ENCODE measurements at places on chromosomes 2 and 18. TPM values are rescaled to one million over a fixed set of nuclear protein-coding genes. Genes with fewer than 3 reads are reported as not detected.
A peak's percentile ranks its signal among the peaks of the same experiment; 100 is the strongest.

The TTN gene
- total RNA-seq, result 0.91 TPM

The UCN gene
- total RNA-seq, result 0.89 TPM

The CCDC88A gene
- 10.7 TPM for total RNA-seq

The C1D gene
- total RNA-seq, result 21.4 TPM

The DOK6 gene
- not detected for total RNA-seq

The RAD51AP2 gene
- total RNA-seq, result not detected

The IL36RN gene
- not detected for total RNA-seq

The SULT1C2 gene
- not detected for total RNA-seq

The MYL1 gene
- total RNA-seq, result not detected

The UGT1A10 gene
- not detected for total RNA-seq

The IRS1 gene
- 2.6 TPM for total RNA-seq

The GALNT5 gene
- not detected for total RNA-seq

The CLIP4 gene
- total RNA-seq, result 25.1 TPM

The TUBA3E gene
- total RNA-seq, result not detected

The CFAP221 gene
- not detected for total RNA-seq

The KCNF1 gene
- total RNA-seq, result not detected

The SH3YL1 gene
- total RNA-seq, result 17.1 TPM

GRCh38 chr2:173854840-173855239, 110.3 kb downstream of the SP3 start:
- peaks cover 5% of the 10 kb centered on the region for H3K4me1 ChIP-seq
- DNase-seq, result no peak
- no peaks in the 10 kb centered on the region for H3K36me3 ChIP-seq
- H3K27ac ChIP-seq, result no peak overlapping the region
- no peak overlapping the region for H3K4me3 ChIP-seq

GRCh38 chr2:20227894-20228505, 3.1 kb upstream of the SDC1 start:
- no peaks in the 10 kb centered on the region for H3K36me3 ChIP-seq
- peaks cover 6% of the 10 kb centered on the region for H3K4me1 ChIP-seq
- no peak overlapping the region for H3K27ac ChIP-seq
- no peak overlapping the region for H3K4me3 ChIP-seq
- H3K27me3 ChIP-seq, result peaks cover 34% of the 10 kb centered on the region

- H3K27ac ChIP-seq, result no peak overlapping the region
- H3K36me3 ChIP-seq, result no peaks in the 10 kb centered on the region
- H3K4me1 ChIP-seq, result no peaks in the 10 kb centered on the region
- DNase-seq, result no peak
Measured at GRCh38 chr18:64100116-64100922, 48.6 kb downstream of the LINC00305 start.

DNA sequence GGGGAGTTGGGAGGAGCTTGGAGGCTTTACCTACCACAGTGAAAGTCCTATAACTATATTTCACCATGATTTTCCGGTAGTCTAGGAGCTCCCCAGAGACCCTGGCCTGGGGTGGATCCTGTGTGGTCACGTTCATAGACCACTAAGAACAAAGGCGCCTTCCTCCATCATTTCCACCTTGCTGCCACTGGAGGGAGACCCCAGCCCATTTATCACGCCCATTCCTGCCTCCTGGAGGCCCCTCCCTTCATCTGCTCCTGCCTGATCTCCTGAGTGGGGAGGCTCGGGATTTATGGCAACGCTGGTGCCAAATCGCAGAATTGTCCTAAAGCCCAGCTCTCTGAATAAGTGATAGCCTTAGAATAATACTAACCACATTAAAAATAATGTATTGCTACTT, 507.6 kb upstream of the SPHKAP start:
- no peaks in the 10 kb centered on the region for H3K4me1 ChIP-seq
- no peaks in the 10 kb centered on the region for H3K27me3 ChIP-seq
- H3K36me3 ChIP-seq, result no peaks in the 10 kb centered on the region

DNA sequence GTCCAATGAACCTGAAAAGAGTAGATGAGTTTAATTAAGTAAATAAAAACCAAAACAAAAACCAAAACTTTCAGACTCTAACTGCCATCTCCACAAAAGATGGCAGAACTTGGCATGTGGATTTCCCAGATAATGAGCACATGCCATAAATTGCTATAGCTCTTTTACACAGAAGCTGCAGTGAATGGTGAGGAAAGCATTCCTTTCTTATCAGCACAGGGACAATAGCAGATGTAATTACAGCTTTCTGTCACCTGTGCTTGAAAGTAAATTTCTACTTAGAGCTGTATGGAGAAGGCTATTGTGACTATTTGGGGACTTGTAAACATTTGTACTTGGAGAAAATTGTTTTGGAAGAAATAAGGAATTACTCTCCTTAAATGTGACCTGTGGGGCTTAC, 378.4 kb downstream of the RPRM start:
- no peaks in the 10 kb centered on the region for H3K36me3 ChIP-seq
- peaks cover 2% of the 10 kb centered on the region for H3K27me3 ChIP-seq
- H3K4me1 ChIP-seq, result no peaks in the 10 kb centered on the region
- DNase-seq, result no peak
- H3K4me3 ChIP-seq, result no peak overlapping the region

DNA sequence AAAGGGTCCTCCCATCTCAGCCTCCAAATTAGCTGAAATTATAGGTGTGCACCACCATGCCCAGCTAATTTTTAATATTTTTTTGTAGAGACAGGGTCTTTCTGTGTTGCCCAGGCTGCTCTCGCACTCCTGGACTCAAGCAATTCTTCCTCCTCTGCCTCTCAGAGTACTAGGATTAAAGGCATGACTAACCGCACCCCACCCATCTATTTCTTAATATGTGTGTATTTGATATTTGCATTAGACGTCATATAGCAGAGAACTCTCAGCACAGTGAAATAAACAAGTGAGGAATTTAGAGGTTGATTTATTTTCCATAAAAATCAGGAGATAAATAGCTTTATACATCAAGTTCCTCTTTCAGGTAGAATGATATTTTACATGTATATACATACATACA, 213.5 kb downstream of the FSIP2 start:
- no peaks in the 10 kb centered on the region for H3K27me3 ChIP-seq
- no peaks in the 10 kb centered on the region for H3K4me1 ChIP-seq
- peaks cover 2% of the 10 kb centered on the region for H3K36me3 ChIP-seq
- no peak for DNase-seq

DNA sequence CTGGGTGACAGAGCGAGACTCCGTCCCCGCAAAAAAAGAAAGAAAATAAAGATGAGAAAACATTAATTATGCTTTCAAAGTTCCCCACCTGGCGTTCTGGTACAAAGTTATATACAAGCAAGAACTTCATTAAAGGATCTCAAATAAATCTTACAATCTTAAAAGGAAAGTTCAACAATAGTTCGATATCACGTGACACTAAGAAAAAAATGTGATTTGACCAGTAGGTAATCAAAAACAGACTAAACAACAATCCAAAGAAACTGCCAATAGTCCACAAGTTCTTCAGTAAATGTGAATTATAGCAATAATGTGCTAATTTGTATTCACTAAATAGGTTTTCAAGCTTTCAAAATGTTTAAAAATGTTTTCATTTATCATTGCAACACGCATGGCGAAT, 130.4 kb downstream of the NRXN1 start:
- H3K27me3 ChIP-seq, result no peaks in the 10 kb centered on the region
- H3K27ac ChIP-seq, result no peak overlapping the region
- H3K36me3 ChIP-seq, result no peaks in the 10 kb centered on the region
- no peaks in the 10 kb centered on the region for H3K4me1 ChIP-seq

GRCh38 chr2:221073326-221074049, 498.6 kb downstream of the EPHA4 start:
- no peak for DNase-seq
- no peak overlapping the region for H3K27ac ChIP-seq
- no peaks in the 10 kb centered on the region for H3K36me3 ChIP-seq
- peaks cover 8% of the 10 kb centered on the region for H3K27me3 ChIP-seq
- no peak overlapping the region for H3K4me3 ChIP-seq

DNA sequence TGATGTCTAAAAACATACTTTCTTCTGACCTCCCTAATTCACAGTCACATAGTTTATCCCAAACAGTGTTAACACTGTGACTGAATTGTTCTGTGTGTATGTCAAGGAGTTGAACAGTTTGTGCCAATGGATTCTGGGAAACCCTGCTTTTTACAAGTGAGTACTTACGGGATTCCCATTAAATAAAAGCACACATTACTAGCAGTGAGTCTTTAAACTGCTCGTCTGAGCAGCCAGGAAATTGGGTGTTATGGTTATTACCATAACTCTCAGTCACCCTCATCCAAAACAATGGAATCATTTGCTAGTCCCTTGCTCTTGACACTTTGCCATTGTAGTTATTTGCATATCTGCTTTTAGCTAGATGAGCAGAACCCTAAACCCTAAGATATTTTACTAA, 209.1 kb downstream of the ZNF385B start:
- no peak overlapping the region for H3K27ac ChIP-seq
- H3K27me3 ChIP-seq, result peaks cover 9% of the 10 kb centered on the region
- H3K4me1 ChIP-seq, result no peaks in the 10 kb centered on the region
- no peak for DNase-seq

- no peaks in the 10 kb centered on the region for H3K27me3 ChIP-seq
- H3K36me3 ChIP-seq, result peaks cover 64% of the 10 kb centered on the region
- DNase-seq, result no peak
Measured at GRCh38 chr2:62222674-62223073, 26.8 kb downstream of the B3GNT2 start.

DNA sequence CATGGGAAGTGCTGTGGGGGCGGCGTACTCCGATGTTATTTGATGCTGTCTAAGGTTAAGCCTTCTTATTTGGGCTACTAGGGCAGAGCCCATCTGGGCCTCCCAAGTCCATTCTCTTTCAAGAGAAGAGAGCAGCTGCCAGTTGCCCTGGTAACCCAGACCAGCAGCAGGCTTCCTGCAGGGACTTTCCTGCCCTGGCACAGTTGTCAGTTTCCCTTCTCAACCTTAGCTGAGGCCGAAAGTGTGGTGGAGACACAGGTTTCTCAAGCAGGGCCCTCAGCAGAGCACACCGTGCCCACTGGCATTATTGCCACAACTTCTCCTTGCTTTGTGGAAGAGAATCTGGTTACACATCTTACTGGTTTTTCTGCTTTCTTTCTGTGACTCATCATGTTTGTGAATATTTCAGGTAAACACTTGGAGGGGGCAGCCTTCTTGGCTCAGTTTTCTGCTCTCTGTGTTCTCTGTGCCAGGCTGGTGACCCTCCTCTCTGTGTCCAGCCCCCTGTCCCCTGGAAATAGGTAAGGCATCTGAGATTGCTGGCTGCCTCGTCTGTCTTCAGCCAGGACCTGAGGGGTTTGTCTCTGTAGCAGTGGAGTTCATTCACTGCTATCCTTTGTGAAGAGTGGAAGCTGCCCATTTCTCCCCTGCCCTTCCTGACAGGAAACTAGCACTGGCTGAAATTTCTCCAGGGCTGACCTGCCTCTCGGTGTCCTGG, 111.0 kb downstream of the B3GNT2 start:
- no peaks in the 10 kb centered on the region for H3K36me3 ChIP-seq
- no peaks in the 10 kb centered on the region for H3K27me3 ChIP-seq
- H3K4me3 ChIP-seq, result no peak overlapping the region

GRCh38 chr18:2448565-2449151, 122.6 kb downstream of the METTL4 start:
- H3K4me3 ChIP-seq, result no peak overlapping the region
- H3K27me3 ChIP-seq, result no peaks in the 10 kb centered on the region
- no peak for DNase-seq
- no peak overlapping the region for H3K27ac ChIP-seq

DNA sequence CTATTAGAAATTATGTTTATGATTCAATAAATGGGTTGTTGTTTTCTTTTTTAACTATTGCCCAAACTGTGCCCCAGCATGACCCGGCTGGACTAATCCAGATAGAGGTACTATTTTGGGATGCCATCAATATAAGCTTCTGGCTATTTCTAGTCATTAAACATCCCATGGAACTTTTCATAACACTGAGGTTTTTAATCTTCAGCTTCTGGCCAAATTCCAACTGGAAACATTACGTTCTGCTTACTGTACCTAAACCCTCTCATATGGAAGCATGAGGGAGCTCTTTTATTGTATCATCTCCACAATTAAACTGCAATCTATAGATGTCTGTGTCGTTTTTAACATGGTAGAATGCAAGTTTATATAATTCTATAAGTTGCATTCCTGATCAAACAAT, 674.7 kb downstream of the ARHGAP15 start:
- peaks cover 10% of the 10 kb centered on the region for H3K4me1 ChIP-seq
- no peak overlapping the region for H3K27ac ChIP-seq
- no peaks in the 10 kb centered on the region for H3K36me3 ChIP-seq
- H3K27me3 ChIP-seq, result no peaks in the 10 kb centered on the region
- DNase-seq, result no peak

GRCh38 chr2:49582946-49583345, 428.6 kb upstream of the FSHR start:
- H3K36me3 ChIP-seq, result no peaks in the 10 kb centered on the region
- H3K4me3 ChIP-seq, result no peak overlapping the region
- DNase-seq, result no peak

DNA sequence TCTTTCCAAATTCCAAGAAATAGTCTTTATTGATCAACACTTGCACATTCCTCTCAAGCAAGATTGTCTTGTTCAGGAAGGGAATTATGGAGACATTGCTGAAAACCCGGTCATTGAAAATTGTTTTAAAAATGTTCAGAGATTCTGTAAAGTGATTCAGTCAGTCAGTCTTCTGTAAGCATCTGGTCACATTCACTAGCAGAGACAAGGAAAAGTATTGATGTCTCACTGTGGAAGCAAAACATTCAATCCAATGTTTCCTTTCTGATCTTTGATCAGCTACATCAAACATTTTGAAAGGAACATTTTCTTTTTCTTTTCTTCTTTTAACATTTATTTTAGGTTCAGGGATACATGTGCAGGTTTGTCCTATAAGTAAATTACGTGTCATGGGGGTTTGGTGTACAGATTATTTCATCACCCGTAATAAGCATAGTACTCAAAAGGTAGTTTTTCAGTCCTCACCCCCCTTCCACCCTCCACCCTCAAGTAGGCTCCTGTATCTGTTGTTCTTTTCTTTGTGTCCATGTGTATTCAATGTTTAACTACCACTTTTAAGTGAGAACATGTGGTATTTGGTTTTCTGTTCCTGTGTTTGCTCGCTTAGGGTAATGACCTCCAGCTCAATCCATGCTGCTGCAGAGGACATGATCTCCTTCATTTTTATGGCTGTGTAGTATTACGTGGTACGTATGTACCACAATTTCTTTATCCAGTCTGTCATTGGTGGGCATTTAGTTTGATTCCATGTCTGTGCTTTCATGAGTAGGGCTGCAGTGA, 61.2 kb downstream of the CTNNA2 start:
- no peaks in the 10 kb centered on the region for H3K27me3 ChIP-seq
- no peak overlapping the region for H3K27ac ChIP-seq
- no peak for DNase-seq

- H3K36me3 ChIP-seq, result no peaks in the 10 kb centered on the region
- H3K27ac ChIP-seq, result no peak overlapping the region
- peaks cover 5% of the 10 kb centered on the region for H3K27me3 ChIP-seq
- DNase-seq, result no peak
- peaks cover 23% of the 10 kb centered on the region for H3K4me1 ChIP-seq
- peak overlapping the region; percentile 85 for H3K4me3 ChIP-seq
Measured at GRCh38 chr18:34976534-34976898, 64.7 kb upstream of the MAPRE2 start.

DNA sequence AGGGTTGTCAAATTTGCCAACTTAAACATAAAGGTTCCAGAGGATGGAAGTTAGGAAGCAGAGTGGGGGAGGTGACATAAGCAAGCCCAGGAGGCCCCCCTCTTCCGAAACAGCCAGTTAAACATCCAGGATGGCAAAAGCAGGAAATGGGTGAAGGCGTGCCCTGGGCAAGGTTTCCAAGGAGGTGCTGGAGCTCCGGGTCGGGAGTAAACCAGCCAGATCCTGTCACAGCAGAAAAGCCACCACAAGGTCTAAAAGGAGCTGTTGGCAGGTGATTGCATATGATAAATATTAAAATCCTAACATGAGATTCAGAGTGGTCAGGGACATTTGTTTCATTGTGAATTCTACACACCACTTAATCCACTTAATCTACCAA, 572.2 kb upstream of the SALL3 start:
- H3K36me3 ChIP-seq, result no peaks in the 10 kb centered on the region
- DNase-seq, result no peak
- H3K4me3 ChIP-seq, result no peak overlapping the region
- H3K4me1 ChIP-seq, result peaks cover 7% of the 10 kb centered on the region
- H3K27ac ChIP-seq, result no peak overlapping the region
- peaks cover 2% of the 10 kb centered on the region for H3K27me3 ChIP-seq

All from activated naive CD4-positive, alpha-beta T cell treated with anti-CD3 and anti-CD28 coated beads for 36 hours (primary cell).